ENCODE measurements at places on chromosomes 16 and 17. TPM values are rescaled to one million over a fixed set of nuclear protein-coding genes. Genes with fewer than 3 reads are reported as not detected.

GRCh38 chr17:82786427-82786826 lies 34.6 kb downstream of the TBCD start:
- DNase-seq = no peak

DNA sequence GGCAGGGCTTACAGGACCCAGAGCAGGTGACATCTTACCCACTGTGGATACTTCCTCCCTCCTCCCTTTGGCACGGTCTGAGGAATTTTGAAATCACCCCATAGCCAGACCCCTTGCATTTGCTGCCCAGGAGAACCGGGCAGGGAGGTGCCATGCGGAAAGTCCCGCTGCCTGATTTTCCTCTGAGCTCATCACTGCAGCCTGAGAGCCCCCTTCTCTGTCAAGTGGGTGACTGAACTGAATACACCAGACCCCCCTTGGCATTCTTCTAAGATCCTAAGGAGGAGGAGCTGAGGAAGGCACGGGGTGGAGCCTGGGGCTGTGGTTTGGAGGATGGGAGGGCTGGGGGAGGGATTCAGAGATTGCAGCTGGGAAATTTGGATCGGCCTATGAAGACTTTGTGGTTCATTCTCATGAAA lies 173.4 kb downstream of the RAB11FIP4 start:
- no peak for DNase-seq

GRCh38 chr17:68260051-68260762 lies 12.4 kb downstream of the AMZ2 start:
- no peak for DNase-seq

DNA sequence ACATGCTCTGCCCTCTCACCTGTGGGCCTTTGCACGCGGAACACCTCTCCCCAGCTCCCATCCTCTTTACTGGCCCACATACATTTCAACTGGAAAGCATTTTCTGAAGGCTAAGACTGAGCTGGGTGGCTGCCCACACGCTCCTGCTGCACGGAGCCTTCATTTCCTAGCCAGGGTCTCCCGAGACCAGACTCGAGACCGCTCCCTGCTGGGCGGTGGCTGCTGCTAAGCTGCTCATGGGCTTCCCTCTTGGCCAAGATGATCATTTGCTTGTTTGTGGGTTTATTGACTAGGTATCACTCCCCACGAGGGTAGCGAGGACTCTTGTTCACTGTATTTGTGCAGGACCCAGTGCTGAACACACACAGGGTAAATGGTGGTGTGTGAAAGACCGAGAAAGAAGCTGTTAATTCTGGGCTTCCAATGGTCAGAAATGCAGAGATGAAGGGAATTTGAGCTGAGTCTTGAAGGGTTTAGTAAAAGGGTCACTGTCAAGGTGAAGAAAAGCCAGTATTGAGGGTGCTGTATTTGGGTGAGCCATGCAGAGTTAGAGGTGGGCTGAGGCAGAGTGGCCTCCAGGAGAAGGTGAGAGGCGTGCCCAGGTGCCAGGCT lies 907 bp downstream of the TRAPPC2L start:
- DNase-seq = peak; percentile 41

GRCh38 chr16:65731833-65732232 lies 610.0 kb upstream of the CDH11 start:
- no peak for DNase-seq

GRCh38 chr17:42428141-42428944 lies 5.3 kb upstream of the CAVIN1 start:
- DNase-seq = no peak

DNA sequence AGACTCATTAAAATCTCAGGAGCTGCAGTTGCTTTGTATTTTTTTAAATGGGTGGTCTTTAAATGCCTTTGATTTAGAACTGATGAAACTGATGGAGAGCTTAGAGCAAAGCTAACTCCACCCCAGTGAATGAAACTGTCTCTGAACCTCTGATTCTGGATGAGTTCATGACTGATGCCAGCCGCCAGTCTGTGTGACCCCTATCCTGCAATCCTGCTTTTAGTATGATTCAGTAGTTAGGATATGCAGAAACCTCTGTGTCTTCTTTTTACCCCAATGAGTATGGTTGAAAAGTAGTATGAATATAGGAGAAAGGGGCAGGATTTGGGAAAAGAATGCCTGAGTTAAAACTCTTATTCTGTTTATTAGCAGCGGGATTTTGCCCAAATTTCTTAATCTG lies 12.3 kb upstream of the SALL1 start:
- no peak for DNase-seq

DNA sequence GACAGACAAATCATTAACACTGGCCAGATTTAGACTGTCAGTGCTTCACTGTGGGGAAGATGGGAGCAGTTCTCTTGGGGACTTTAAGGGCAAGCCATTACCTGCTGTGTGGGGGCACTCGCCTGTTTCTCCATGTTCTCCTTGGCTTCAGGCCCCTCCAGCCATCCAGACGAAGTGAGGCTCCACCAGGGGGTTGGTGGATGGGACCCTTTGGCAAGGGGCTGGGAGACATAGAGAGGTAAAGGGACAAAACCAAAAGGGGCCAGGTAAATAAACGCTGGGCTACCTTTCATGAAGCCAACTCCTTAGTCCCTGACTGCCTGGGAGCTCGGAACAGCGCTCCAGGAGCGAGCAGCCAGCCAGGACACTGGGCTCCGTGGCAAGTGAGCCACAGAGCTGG lies 14.0 kb downstream of the TBX4 start:
- DNase-seq = no peak

TMEM235 gene
- total RNA-seq = not detected

KSR1 gene
- 25.8 TPM for total RNA-seq

HNF1B gene
- not detected for total RNA-seq

OR1A1 gene
- total RNA-seq = not detected

ABCA9 gene
- total RNA-seq = 116 TPM

Data from omental fat pad (tissue), 4 donors.